ENCODE measurements at places on chromosomes 5 and 9.

DNA sequence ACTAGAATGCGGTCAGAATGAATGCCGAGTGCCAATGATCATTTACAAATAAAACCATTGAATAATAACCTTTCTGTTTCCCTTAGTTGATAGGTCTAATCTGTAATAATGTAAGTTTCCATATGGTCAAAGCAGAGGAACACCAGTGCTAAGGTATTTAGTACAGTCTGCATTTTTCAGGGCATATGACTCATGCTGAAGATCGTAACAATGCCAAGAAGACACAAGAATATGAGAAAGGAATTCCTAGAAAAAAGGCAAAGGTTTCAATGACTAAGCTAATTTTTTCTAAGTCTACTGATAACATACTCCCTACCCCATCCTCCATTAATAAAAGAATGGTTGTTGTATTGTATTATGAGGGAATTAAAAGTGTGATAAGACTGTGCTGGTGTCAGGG lies 2.8 kb downstream of the OR1L8 start:
- DNase-seq = peak; percentile 4

- DNase-seq = no peak
Observed at GRCh38 chr9:24189986-24190385, 355.7 kb downstream of the IZUMO3 start.

- DNase-seq = no peak
Observed at GRCh38 chr9:124488641-124489210, 18.5 kb downstream of the NR5A1 start.

DNA sequence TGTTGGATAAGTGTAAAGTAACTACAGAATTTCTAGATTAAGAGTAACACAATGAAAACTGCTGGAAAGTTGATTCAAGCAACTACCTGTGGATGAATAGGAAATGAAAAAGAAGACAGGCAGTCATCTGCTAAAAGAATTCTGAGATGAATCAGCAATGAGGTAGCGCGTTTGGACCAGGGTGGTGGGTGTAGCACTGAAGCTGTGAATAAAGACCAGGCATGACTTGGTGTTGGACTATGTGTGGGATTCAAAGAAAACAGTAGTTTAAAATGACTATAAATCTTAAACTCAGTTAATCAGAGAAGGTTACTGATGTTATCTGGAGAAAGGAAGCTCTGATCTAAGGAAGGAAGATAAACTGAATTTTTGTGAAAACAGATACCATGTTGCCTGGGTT lies 159.8 kb downstream of the FBN2 start:
- no peak for DNase-seq

DNA sequence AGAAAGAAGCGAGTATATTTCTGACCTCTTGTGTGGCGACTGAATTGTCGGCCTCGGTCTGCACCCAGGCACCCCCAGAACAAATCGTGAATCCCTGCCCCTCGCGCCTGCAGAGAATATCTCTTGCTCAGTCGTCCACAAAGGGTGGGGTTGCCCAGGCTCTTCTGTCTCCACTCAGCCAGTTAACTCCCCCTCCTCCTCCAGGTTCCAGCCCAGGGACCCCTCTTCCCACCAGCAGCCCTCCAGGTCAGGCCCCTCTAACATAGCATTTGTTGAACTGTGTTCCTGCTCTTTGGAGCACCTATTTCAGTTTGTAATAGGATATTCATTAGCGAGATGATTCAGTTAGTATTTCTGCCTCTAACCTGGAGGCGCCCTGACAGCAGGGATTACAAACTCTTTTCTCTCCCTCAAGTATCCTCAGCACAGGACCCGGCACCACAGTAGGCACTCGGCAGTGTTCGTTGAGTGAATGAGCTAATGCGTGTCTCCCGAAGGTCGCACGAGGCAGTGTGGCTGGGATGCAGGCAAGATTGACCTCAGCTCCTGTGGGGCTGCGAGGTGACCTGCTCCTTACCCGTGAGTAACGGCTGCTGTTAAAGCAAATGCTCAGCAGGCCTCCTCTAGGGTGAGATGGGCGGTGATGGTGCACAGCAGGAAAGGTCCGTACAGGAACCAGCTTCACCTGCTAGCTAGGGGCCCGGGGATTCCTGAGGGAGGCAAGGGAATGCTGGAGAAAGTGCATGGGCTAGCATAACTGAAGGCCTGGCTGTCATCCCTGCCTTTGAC lies 25.8 kb downstream of the ZBTB34 start:
- no peak for DNase-seq

GRCh38 chr9:18692268-18692667 lies 218.3 kb downstream of the ADAMTSL1 start:
- no peak for DNase-seq

- no peak for DNase-seq
Observed at GRCh38 chr5:30607301-30607894, 586.1 kb upstream of the CDH6 start.

GRCh38 chr5:179550511-179551342 lies at the start of gene RUFY1:
RUFY1 (plus strand) TSS chr5:179550554; CDS start chr5:179550570, 16 bp downstream.
- peak; percentile 37 for DNase-seq

- DNase-seq = no peak
Observed at GRCh38 chr9:128607642-128608350, 48.9 kb downstream of the DYNC2I2 start.

- DNase-seq = no peak
Observed at GRCh38 chr9:99249619-99250018, 27.5 kb downstream of the SEC61B start.

DNA sequence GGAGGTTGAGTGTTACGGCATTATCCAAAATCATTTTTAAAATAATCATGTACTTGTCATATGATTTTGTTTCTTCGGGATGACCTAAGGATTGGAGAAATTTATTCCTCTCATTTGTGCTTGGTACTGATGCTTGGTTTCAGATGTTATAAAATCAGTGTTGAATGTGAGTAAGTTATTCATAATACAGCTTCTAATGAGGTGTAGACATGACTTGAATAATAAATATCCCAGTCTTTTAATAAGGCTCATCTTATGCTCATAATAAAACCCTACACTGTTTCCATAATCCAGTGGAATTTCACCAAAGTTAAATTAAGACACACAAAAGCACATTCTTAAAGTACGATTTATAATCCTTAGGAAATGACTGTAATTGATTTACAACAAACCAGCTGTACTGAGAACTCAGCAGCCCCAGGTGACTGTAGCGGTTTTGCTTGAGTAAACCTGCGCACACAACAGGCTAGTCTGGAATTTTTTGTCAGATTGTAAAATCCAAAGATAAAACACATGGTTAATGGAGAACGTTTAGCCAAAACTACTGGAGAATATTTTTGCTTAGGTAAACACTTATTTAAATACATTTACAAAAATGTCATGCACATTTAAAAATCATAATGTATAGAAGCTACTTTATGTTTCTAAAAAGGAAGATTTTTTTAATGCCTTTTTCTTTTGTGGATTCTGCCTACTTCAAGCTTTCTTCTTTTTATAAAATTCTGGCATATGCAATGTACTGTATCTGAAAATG lies 609.8 kb upstream of the GRAMD2B start:
- no peak for DNase-seq

- no peak for DNase-seq
Observed at GRCh38 chr5:74822288-74822687, 43.9 kb downstream of the FAM169A start.

DNA sequence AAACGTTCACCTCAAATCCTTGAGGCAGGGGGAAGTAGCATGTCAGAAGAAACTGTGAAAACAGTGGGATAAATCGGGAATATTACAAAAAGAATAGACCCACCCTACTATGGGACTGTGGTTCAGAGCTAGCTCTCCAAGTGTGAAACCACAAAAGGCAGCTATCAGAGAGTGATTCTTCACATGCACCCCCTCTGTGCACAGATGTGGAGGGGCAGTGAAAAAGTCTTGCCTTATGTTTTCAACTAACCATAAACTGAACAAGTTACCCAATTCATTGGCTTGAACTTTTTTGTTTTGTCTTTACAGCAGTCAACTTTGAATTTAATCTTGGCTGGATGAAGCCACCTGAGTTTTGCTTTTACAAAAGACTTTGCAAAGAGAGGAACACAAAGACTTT lies 98.8 kb upstream of the NR4A3 start:
- no peak for DNase-seq

DNA sequence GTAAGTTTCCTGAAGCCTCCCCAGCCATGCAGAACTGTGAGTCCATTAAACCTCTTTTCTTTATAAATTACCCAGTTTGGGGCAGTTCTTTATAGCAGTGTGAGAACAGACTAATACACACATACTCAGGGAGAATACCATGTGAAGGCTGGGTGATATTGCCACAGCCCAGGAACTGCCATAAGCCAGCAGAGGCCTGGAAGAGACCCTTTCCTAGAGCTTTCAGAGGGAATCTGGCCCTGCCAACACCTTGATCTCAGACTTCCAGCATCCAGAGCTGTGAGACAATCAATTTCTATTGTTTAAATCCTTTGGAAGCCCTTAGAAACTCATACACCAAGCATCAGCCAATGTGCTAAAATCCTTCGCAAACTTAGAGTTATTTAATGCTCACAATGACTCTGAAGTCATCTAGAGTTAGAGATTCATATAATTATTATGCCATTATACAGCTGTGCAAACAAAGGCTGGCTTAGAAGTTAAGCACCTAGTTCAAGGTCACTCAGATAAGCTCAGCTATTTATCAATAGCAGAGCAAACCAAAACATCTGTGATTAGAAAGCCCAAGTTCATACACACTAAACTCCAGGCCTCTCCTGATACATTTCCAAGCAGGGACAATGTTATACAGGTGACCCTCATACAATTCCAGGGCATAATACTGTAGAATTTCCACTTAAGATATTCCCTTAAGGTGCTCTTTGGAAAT lies 531.8 kb upstream of the DAP start:
- DNase-seq = no peak

- DNase-seq = no peak
Observed at GRCh38 chr9:70398145-70398556, 16.3 kb downstream of the KLF9 start.

- DNase-seq = no peak
Observed at GRCh38 chr9:121720311-121721057, 69.0 kb downstream of the DAB2IP start.

DNA sequence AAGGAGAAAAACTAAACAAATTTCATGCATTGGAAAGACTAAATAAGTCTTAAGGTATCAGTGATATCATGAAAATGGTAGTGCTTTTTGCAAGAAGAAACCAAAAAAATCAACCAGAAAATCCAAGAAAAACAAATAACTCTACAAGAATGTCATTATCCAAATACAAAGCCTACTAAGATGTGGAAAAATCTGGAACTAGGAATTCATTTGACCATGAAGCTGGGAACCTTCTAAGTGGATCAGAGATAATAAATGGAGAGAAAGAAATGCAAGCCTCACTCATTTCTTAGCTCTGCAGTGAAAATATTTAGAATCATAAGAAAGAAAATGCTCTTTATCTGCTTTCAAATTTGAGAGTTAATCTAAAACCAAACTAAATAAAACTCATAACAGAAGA lies 51.3 kb downstream of the RASEF start:
- DNase-seq = no peak

Data from HCT116 (cell line).